ENCODE measurements at places on chromosomes 11 and 22.
A peak's percentile ranks its signal among the peaks of the same experiment; 100 is the strongest.

GRCh38 chr11:72522186-72522585, 87.9 kb upstream of the CLPB start:
- DNase-seq = no peak

- DNase-seq = no peak
Measured at GRCh38 chr11:111696556-111696955, 69.6 kb downstream of the PPP2R1B start.

- DNase-seq = no peak
Measured at GRCh38 chr11:45362636-45363035, 76.5 kb upstream of the SYT13 start.

- no peak for DNase-seq
Measured at GRCh38 chr11:120543521-120544215, 32.1 kb downstream of the GRIK4 start.

- DNase-seq = no peak
Measured at GRCh38 chr11:118283756-118284350, 19.8 kb upstream of the MPZL2 start.

DNA sequence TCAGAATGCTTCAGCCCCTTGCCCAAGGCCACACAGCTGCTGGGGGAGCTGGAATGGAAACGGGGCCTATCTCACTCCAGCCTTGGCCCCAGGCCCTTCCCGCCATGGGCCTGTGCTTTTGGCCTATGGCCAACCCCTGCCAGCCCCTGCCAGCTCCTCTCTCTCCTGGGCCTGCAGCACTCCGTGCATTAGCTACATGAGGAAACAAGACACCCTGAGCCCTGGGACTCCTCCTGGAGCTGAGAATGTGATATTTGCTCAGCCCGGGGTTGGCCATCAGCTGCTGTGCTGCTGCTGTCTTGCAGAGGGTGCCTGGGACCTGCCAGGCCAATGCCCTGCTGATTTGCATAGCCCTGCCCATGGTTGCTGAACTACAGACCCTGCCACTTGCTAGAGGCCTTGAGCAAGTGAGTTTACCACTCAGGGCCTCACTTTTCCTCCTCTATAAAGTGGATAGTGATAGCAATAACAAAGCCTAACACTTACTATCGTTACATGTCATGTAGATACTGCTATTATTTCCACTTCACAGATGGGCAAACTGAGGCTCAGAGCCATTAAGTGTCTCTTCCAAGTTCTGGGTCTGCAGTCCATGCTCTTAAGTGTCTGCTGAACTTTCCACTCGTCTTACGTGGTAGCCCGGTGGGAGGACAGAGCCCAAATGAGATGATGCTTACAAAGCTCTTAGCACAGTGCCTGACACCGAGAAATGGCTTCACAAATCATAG, 99.6 kb downstream of the KIAA1671 start:
- DNase-seq = peak; percentile 81

GRCh38 chr11:123241874-123242543, 47.0 kb upstream of the CLMP start:
- DNase-seq = no peak

GRCh38 chr11:34049028-34049427, 2.5 kb upstream of the CAPRIN1 start:
- DNase-seq = no peak

DNA sequence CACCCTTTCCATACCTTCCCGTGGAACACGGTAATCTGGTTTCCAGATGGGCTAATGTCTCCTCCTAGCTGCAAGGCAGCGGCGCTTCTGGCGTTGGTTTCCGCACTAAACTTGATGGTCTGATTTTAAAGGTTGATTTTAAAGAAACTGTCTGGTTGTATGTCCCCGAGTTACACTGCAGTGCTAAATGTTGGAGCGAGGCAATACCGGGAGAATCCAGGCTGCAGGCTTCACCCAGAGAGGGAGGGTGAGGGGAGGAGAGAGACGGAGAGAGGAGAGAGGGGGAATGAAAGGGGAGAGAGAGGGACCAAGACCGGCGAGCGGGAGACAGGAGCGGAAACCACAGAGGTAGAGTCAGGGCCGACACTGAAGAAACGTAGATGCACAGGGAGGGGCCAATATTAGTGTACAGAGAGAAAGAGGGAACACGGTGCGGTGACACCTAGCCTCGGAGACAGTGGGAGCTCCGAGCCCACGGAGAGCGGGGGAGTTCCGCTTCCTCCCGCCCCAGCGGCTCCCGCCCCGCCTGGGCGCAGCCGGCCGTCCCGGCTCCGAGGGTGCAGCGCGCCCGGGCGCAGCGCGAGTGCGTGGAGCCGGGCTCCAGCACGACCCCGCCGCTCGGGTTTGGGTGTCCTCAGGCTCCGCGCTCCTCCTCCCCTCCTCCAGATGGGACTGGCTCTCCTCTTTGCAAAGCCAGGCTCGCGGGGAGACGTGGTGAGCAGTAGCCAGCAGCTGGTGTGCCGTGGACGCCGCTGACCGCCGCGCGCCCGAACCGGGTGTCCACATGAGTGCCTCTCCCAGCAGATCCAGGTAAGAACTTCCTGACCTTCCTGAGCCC, 71.9 kb upstream of the GRAMD1B start:
- peak; percentile 57 for DNase-seq

DNA sequence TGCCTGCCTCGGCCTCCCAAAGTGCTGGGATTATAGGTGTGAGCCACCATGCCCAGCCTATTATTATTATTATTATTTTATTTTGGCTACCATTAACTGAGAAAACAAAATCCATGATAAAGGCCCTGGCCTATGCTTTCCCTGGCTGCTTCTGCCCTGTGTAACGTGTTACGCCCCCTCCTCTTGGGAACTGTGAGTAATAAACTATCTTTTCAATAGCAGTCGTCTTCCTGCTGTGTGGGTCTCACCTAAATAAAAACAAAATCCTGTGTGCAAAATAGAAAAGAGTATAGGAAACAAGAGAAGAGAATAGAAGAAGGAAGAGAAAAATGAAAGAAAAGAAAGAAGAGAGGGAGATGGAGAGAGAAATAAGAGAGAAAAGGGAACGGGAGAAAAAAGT, 237.0 kb downstream of the MIAT start:
- no peak for DNase-seq

DNA sequence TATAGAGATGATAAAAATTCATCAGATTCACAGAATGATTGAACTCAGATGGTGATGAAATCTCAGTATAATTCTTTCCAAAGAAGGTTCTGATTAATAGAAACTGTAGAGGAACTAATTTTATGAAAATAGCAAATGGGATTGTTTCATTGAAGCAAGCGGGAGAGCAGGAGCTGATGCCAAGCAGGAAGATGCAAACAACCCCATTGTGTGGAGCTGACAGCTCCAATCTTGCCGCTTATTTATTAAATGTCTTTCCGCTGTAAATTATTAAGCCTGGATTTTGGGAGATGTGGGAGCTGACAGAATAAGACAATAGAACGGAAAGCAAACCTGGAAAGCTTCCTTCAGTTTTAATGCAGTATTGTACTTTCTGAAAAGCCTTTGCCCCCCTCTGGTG, 6.0 kb upstream of the TMEM218 start:
- DNase-seq = no peak

GRCh38 chr11:100766764-100767163, 79.7 kb downstream of the ARHGAP42 start:
- DNase-seq = no peak

DNA sequence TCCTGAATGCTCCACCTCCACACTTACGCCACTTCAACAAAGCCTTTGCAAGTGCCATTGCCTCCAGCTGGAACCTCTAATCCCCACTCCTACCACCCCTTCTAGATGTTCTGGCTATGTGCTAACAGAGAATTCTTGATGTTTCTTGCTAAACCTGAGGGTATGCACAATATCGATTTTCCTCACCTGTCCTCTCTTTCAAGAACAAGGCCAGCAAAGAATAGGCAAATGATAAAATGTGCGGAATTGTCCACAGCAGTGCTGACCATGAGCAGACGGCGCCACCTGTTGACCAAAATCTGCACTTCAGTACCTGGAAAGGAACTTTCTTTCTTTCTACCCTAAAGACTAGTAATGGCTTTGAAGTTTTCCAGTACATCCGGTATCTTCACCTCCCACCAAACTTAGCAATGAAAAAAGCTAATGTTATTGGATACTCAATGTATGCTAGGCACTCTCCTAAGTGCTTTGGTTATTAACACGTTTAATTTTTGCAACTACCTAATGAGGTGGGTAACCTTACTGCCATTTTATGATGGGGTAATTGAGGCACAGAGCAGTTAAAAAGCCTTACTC, 3.4 kb downstream of the TIMM10 start:
- DNase-seq = peak; percentile 60

- DNase-seq = no peak
Measured at GRCh38 chr11:43646767-43647166, 33.8 kb upstream of the HSD17B12 start.

- no peak for DNase-seq
Measured at GRCh38 chr11:55106391-55106790, 155.6 kb upstream of the TRIM48 start.

DNA sequence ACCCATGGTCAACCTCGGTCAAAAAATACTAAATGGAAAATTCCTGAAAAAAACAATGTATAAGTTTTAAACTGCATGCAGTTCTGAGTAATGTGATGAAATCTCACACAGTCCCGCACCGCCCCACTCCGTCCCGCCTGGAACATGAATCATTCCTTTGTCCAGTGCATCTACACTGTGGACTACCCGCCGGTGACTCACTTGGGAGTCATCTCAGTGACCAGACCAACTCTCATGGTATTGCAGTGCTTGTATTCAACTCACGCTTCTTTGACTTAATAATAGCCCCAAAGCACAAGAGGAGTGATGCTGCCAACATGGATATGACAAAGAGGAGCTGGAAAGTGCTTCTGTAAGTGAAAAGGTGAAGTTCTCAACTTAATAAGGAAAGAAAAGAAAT, 48.8 kb downstream of the ARHGAP32 start:
- DNase-seq = no peak

DNA sequence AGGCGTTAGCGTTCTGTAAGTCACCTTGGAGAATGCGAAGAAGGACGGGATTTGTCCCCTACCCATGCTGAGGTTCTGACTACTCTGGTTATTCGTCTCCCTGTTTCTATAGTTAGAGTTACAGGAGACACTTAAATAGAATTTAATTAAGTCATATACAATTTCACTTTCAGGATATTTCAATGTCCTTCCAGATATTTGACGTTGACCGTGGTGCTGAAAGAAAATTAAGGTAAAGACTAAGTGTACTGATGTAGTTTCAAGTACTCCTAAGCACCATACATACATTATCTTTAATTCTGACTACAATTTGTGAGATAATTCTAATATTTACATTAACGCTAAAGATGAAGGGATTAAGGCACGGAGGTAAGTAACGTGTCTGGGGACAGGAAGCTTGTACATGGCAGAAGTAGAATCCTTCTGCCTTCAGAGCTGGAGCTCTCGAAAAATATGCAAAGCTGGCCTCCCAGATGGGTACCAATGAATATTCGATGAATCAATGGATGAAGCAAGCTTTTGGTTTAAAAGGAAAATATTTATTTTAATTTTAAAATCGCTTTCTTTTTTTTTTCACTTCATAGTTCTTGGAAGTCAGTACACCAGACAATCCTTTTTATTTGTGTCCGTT, 539 bp upstream of the SLC36A4 start:
- DNase-seq = no peak

GRCh38 chr11:43998308-43998707, 49.5 kb upstream of the ACCSL start:
- no peak for DNase-seq

GRCh38 chr22:22124374-22124773, 120.2 kb upstream of the VPREB1 start:
- no peak for DNase-seq

DNA sequence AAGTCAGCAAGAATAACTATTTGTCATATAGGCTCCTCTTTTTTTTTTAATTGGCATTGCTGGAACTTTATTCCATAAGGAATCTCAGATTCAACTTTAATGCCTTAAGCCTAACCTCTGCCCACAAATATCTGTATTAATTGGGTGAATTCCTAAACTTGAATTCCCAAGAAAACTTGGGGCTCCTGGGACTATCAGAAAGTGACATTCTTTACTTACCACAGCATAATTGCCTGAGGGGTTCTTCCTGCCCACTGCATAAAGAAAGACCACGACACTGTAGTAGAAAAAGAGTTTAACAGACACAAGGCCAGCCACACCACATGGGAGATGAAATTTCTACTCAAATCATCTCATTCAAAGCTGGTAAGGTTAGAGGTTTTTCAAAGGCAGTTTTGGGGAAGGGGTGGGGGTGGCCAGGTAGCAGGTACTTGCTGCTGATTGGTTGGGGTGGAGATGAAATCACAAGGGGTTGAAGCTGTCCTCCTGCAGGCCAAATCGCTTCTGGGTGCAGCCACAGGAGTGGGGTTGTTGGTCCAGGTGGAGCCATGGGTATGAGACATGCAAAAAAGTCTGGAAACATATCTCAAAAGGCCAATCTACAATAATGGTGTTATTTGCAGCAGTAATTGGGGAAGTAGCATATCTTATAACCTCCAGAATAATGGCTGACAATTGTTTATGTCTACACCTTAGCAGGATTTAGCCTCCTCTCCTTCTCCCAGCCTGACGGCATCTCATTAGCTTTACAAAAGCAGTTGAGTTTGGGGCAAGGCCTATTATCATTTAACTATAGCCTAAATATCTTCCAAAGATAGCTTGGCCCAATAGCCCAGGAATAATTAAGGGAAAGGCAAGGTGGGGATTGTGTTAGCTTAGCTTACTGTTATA, 4.8 kb upstream of the NLRP10 start:
- no peak for DNase-seq

DNA sequence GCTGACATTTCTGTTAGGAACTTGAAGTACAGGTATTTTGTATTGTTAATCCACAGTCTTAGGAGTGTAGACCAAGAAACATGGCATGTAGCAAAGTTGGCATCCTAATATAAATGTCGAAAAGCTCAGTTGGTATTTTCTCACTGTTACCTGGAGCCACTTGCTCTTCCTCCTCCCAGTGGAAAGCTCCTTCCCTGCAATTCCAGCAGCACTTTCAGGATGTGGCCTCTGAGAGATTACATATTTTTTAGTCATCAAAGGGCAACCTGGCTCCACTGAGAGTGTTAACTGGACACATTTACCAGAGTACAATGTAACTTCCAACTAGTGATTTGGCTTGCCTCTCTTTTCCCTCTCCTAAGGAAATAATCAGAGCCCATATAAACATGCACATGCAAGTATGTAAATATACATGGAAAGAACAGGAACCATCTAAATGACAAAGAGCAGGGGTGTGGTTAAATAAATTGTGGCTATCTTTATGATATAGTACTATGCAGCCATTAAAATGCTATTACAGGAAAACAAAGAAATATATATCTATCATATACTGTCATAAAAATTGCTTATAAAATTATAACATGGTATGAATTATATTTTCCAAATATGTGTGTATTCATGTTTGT, 14.3 kb upstream of the EED start:
- DNase-seq = no peak

DNA sequence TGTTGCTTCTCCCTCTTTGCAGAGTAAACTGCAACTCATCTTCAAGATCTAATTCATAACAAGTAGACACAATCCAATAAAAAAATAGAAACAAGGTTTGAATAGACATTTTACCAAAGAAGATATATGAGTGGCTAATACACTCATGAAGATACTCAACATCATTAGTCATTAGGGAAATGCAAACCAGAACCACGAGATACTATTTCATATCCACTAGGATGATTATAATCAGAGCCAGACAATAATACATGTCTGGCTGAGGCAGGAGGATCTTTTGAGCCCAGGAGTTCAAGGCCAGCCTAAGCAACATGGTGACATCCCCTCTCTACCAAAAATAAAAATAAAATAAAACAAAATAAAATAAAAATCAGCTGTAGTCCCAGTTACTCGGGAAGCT, 85.0 kb downstream of the ATG16L2 start:
- no peak for DNase-seq

GRCh38 chr11:78310500-78310909, 107.1 kb downstream of the GAB2 start:
- DNase-seq = no peak
